Skin of body (tissue), 3 donors: ENCODE measurements at places on chromosomes 1 and 21. TPM values are rescaled to one million over a fixed set of nuclear protein-coding genes. Genes with fewer than 3 reads are reported as not detected.

DNA sequence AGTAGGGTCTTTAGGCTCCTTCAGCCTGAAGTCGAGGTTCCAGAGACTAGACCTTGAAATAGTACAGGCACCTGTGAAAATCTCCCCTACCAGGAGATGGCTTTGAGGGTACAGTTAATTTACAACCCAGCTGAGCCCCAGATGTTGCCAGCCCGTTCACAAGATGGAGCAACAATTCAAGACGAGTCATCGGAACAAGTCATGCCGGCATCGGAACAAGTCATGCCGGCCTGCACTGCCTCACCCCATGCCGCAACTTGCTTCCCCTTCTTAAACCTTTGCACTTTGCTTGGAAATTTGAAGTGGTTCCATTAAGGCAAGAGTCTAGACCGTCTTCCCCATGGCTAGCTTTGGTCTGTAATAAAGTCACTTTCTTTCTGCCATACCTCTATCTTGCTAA, 16.0 kb downstream of the HHAT start:
- no peak for DNase-seq

- DNase-seq: no peak
Measured at GRCh38 chr1:89552471-89553081, 27.9 kb downstream of the LRRC8B start.

- peak; percentile 19 for DNase-seq
Measured at GRCh38 chr1:81314513-81315233, 486.1 kb upstream of the ADGRL2 start.

GRCh38 chr1:187648091-187648490, 819.3 kb downstream of the PLA2G4A start:
- no peak for DNase-seq

DNA sequence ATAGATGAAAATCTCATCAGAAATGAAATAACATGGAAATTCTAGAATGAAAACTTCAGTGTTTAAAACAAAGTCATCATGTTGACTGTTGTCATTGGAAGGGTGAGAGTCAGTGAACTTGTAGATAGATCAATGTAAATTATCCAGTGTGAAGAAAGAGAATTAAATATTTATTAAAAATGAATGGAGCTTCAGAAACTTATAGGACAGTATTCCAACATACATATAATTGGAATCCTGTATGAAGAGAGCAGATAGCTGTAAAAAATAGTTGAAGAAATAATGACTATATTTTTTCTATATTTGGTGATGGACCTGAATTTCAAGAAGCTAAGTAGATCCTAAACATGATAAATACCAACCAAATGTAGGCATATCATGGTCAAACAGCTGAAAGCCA, 60.0 kb downstream of the MAN1A2 start:
- no peak for DNase-seq

- no peak for DNase-seq
Measured at GRCh38 chr1:110291241-110292030, 47.7 kb upstream of the RBM15 start.

- no peak for DNase-seq
Measured at GRCh38 chr1:64511044-64511443, 41.1 kb downstream of the CACHD1 start.

- DNase-seq: no peak
Measured at GRCh38 chr1:16614361-16615252, 1.2 kb upstream of the NBPF1 start.

The SELL gene
- 12.3 TPM for total RNA-seq
